ENCODE measurements at places on chromosomes 3 and 15.

GRCh38 chr3:67016522-67017080 is 18.5 kb downstream of the KBTBD8 start:
- DNase-seq = no peak

DNA sequence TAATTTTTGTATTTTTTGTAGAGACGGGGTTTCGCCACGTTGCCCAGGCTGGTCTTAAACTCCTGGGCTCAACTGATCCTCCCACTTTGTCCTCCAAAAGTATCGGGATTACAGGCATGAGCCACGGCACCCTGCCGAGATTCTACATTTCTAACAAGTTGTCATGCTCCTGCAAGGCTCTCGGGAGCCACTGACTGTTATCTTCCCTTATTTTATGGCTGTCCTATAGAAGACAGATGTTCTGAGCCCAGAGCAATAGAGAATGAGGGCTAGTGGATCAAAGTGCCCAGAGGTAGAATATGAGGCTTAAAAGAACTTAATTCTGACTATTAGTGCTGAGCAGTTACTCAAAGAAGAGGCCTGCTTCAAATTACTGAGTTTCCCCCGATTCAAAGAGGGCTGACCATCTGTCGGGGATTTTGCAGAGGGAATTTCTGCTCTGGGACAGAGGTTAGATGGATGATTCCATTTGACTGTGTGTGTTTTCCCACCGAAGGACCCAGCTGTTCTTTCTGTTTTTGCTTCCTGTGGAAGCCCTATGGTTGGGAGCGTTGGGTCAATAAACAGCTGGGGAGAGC is 39.5 kb downstream of the ITPR1 start:
- no peak for DNase-seq

GRCh38 chr15:88652456-88653199 is 13.8 kb downstream of the ISG20 start:
- DNase-seq = no peak

DNA sequence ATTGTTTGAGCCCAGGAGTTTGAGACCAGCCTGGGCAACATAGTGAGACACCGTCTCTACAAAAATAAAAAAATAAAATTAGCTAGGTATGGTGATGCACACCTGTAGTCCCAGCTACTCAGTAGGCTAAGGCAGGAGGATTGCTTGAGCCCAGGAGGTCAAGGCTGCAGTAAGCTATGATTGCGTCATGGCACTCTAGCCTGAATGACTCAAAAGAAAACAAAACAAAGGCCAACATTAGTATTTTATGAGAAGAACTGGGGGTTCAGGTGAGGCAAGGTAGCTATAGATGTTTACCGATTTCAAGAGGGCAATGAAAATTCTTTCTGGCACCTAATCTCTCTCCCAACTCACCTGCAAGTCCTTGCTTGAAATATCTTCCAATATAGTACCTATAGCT is 77.2 kb downstream of the GREM1 start:
- no peak for DNase-seq

Measured in NCI-H446 (cell line).